Mammary microvascular endothelial cell (primary cell): ENCODE measurements at places on chromosomes 1 and 21. TPM values are rescaled to one million over a fixed set of nuclear protein-coding genes. Genes with fewer than 3 reads are reported as not detected.

Gene LMX1A
- not detected in 2 replicates for total RNA-seq

Gene WDR77
- 55.7 and 56.5 TPM in 2 replicates for total RNA-seq

Gene FCRL5
- total RNA-seq, result not detected in 2 replicates

Gene VSIG8
- not detected in 2 replicates for total RNA-seq

Gene INTS11
- total RNA-seq, result 83.0 and 98.9 TPM in 2 replicates

Gene FAM20B
- 22.7 and 23.0 TPM in 2 replicates for total RNA-seq

Gene CR1L
- 1.00 TPM in 1 of 2 replicates, not detected in the other for total RNA-seq

Gene OPTC
- total RNA-seq, result not detected in 2 replicates

Gene RNF186
- total RNA-seq, result not detected in 2 replicates

Gene DENND2C
- 1.00 and 1.2 TPM in 2 replicates for total RNA-seq

Gene FCGR3B
- not detected in 2 replicates for total RNA-seq

Gene ADAMTSL4
- 0.40 and 0.44 TPM in 2 replicates for total RNA-seq

Gene MUL1
- total RNA-seq, result 34.6 and 38.0 TPM in 2 replicates

Gene LRRN2
- total RNA-seq, result 0.05 and 0.07 TPM in 2 replicates

Gene TAS1R1
- total RNA-seq, result 0.10 TPM in 1 of 2 replicates, not detected in the other

Gene FLG2
- not detected in 2 replicates for total RNA-seq

Gene OR6K3
- not detected in 2 replicates for total RNA-seq

Gene OXCT2
- 0.73 and 2.7 TPM in 2 replicates for total RNA-seq

Gene SAMD13
- 2.7 and 2.9 TPM in 2 replicates for total RNA-seq

Gene TCHHL1
- total RNA-seq, result not detected in 2 replicates

Gene TAL1
- 25.1 and 25.8 TPM in 2 replicates for total RNA-seq

Gene HHIPL2
- not detected in 2 replicates for total RNA-seq

Gene CCDC24
- total RNA-seq, result 0.80 and 0.89 TPM in 2 replicates

Gene WDTC1
- 20.1 and 23.4 TPM in 2 replicates for total RNA-seq

Gene LCE6A
- not detected in 2 replicates for total RNA-seq

Gene CFAP45
- 0.89 and 1.9 TPM in 2 replicates for total RNA-seq

Gene SMIM11
- 2.2 and 10.0 TPM in 2 replicates for total RNA-seq

Gene RGS1
- total RNA-seq, result not detected in 2 replicates

Gene CLCNKA
- not detected in 2 replicates for total RNA-seq

Gene SLFNL1
- under 0.01 and 0.07 TPM in 2 replicates for total RNA-seq

Gene FNBP1L
- total RNA-seq, result 21.3 and 25.3 TPM in 2 replicates

Gene IKBKE
- 11.9 and 12.9 TPM in 2 replicates for total RNA-seq

Gene RERE
- total RNA-seq, result 12.7 and 16.1 TPM in 2 replicates

Gene OR10Z1
- not detected in 2 replicates for total RNA-seq

Gene DESI2
- total RNA-seq, result 42.7 and 45.4 TPM in 2 replicates

Gene GBP7
- total RNA-seq, result not detected in 2 replicates

Gene CFAP141
- total RNA-seq, result not detected in 2 replicates

Gene PHLDA3
- 67.6 and 85.6 TPM in 2 replicates for total RNA-seq

Gene RHD
- total RNA-seq, result not detected in 2 replicates

Gene TRIM46
- 1.4 and 2.7 TPM in 2 replicates for total RNA-seq

Gene CAPN8
- total RNA-seq, result not detected in 2 replicates

Gene TNNI3K
- not detected in 2 replicates for total RNA-seq

Gene TMEM82
- total RNA-seq, result not detected in 2 replicates

Gene GNG12
- 185 and 195 TPM in 2 replicates for total RNA-seq

Gene REN
- 0.39 and 0.40 TPM in 2 replicates for total RNA-seq

Gene SLC45A3
- 13.7 and 14.1 TPM in 2 replicates for total RNA-seq

Gene HUNK
- total RNA-seq, result under 0.01 TPM in 1 of 2 replicates, not detected in the other

Gene LORICRIN
- not detected in 2 replicates for total RNA-seq

Gene HAO2
- total RNA-seq, result not detected in 2 replicates

Gene PKP1
- total RNA-seq, result 0.15 TPM in 1 of 2 replicates, not detected in the other

Gene PTCH2
- total RNA-seq, result 0.13 and 0.20 TPM in 2 replicates

Gene EXTL1
- not detected in 2 replicates for total RNA-seq

Gene LY9
- not detected in 2 replicates for total RNA-seq

Gene HMCN1
- 0.87 and 2.5 TPM in 2 replicates for total RNA-seq

Gene FAM131C
- total RNA-seq, result 0.10 and 1.3 TPM in 2 replicates

Gene RNF19B
- 32.9 and 33.1 TPM in 2 replicates for total RNA-seq
